ENCODE measurements at places on chromosomes 11 and 22.

- no peak for DNase-seq
Observed at GRCh38 chr11:5891216-5891800, 1.7 kb upstream of the OR52E5 start.

GRCh38 chr22:39242595-39243438, 2.0 kb downstream of the PDGFB start:
- no peak for DNase-seq

DNA sequence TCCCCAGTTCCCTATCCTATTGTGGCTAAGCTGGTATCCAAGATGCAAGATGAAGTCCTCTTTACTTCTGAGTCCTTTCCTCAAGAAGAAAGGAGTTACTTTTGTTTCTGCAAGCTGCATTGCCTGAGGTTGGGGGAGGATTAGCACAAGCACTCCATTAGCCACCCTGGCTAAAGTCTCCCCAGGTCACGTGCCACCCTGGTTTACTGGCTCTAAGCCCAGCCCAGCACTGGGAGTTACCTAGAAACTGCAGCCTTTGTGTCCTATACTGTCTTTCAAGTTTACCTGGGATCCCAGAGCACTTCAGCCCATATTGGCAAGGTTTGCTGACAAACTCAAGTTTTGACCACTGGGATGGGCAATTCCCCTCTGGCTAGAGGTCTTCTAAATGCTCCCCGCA, 78.4 kb upstream of the DBX1 start:
- DNase-seq, result no peak

GRCh38 chr11:124748100-124748418, 4.0 kb downstream of the VSIG2 start:
- DNase-seq, result no peak

GRCh38 chr11:65560555-65561418, 2.6 kb upstream of the LTBP3 start:
- peak; percentile 55 for DNase-seq

DNA sequence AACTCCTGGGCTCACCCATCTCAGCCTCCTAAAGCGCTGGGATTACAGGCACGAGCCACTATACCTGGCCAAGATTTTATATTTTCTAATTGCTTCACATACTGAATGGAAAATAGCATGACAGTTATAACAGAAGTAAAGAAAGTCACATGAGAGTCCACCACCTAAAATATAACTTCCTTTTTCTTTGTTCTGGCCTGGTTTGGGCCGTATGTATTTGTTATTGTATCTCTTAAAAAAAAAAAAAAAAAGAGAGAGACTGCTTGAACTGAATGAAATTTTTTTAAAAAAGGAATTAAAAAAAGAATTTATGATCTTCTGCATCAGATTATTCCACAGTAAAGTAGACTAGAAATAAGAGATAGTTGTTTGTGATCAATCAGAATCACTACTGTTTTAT, 86.0 kb upstream of the GRIK4 start:
- DNase-seq, result no peak

GRCh38 chr11:109956124-109956793, 136.9 kb upstream of the ZC3H12C start:
- DNase-seq, result no peak

- DNase-seq, result no peak
Observed at GRCh38 chr11:95680169-95680929, 109.2 kb downstream of the FAM76B start.

DNA sequence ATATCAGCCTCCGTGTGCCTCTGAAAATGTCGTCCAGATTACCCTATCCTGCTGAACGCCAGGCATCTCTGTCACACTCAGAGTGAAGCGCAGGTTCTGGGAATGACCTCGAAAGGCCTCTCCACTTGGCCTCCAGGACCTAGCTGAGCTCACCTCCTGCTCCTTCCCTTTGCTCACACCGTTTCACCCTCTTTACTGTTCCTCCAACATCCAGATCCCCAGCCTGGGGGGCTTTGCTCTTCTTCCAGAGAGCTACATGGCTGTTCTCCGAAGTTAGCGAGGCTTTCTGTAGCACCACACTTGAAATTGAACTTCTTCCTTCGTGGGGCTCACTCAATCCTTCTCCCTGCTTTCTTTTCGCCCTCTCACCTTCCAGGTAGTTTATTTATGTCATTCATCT, 27.9 kb downstream of the GLB1L2 start:
- no peak for DNase-seq

DNA sequence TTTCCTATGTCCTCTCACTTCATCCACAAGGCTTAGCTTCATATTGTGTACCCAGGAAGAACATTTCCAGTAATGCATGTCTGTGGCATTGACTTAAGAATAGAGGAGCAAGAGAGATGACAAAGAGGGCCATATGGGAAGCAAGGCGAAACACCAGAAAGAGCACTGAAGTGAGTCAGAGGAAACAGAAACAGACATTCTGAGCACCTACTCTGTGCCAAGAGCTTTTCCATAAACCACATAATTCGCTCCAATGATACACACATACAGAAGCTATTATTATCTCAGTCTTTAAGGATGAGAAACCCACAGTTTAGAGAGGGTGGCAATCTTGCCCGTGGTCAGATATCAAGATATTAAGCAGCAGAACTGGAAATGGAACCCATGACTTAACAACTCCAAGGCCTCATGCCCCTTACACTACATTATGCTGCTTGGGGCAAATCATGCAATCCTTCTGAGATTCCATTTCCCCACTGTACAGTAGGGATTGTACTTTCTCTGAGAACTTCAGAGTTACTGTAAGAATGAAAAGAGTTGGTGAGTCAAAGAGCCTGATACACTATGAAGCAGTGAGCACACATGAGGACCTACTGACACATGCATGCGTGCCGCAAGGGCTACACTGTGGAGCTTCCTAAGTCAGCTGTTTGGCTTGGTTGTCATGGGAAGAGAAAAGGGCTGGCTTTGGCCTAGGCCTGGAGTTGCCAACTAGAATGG, 126.6 kb downstream of the KCNC1 start:
- DNase-seq, result no peak

DNA sequence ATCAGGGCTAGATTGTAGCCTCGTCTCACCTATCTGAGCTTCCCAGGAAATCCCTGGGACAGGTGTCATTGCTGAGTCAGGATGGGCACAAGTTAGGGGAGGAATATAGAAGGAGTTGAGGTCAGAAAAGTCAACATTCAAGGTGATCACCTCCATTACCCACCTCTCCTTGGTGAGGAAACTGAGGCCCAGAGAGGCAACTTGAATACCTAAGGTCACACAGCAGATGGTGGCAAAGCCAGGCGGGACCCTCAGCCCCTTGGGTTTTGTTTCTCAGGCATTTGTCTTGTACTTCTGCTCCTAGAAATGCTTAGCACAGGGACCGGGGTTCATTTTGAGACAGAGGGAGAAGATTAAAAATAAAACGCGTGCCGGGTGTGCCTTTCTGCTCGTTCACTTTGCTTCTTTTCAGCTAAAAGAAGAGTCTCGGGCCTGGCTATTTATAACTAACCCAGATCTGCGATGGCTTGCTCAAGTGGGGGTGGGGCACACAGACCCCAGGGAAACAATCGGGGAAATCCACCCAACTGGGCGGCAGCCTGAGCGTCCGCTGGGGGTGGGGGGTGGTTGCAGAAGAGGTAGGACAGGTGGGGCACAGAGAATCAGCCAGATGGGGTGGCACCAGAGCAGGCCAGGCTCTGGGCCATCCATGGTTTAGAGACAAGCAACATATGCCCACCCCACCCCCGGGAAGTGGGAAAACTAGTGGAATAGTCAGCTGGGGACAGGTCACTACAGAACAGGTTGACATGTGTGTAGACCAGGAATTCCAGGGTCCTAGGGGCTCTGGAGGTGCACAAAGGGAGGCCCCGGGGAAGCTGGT, 3.9 kb upstream of the GNAZ start:
- no peak for DNase-seq

DNA sequence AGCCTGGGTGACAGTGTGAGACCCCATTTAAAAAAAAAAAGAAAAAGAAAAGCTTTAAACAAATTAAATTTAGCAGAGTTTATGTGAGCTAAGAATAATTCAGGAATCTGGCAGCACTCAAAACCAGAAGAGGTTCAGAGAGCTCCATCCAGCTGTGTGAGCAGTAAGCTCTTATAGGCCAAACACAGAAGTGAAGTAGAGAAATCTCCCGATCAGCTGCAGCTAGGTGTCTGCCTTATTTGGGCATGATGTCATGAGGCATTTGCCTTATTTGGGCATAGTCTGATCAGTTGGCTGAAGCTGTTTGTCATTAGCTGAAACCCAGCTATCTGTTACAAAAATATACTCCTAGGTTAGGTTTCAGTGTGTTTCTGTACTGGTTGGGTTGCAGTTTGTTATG, 8.2 kb downstream of the MS4A15 start:
- DNase-seq, result no peak

- no peak for DNase-seq
Observed at GRCh38 chr22:28893810-28894209, 10.4 kb downstream of the ZNRF3 start.

DNA sequence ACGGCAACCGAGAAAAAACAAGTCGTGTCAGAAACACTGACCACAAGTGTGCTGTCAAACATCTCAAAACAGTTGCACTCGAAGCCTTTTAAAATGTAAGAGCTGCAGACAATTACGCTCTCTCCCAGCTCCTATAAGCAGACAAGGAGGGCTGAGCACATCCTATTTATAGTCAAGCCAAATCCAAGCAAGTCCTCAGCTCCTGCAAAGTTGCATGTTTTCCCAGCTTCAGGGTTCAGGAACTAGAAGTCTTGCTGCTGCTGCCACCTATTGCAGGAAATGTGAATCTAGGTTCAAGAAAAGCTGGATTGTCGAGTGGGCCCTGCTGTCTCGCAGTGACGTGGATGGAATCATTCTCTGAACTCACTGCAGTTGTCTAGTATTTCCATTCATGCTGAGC, 15.5 kb downstream of the EFCAB6 start:
- DNase-seq, result no peak

- DNase-seq, result no peak
Observed at GRCh38 chr22:46065691-46066454, 84.5 kb upstream of the PPARA start.

DNA sequence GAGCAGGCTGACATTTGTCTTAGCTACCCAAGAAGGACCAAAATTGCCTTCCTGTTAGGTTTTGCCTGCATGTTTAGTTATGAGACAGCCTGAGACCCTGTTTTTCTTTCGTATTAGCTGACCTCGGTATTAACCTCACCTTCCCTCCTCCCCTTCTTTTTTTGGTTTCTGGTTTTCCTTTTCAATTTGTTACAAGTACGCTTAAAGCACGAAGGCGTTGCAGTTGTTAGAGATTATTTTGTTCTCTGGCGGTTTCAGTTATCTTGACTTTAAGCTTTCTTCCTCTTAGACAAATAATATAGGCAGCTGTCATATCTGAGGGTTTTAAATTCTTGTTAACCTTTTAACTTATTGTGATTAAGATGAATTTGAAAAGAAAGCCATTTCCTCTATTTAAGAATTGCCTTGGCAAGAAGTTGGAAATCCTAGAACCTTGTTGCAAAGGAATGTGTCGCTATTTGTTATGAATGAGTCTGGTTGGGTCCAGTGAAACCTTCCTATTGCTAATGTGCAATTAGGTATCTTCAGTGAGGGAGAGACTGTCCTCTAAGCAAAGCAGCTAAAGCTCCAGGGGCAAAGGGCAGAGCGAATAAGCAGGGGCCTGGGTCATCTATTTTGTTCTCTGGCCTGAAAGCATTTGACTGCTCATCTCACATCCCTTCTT, 45.7 kb downstream of the PACS1 start:
- DNase-seq, result no peak

GRCh38 chr11:47983464-47984397, 3.4 kb downstream of the PTPRJ start:
- no peak for DNase-seq

- DNase-seq, result no peak
Observed at GRCh38 chr11:95387325-95387724, 156.3 kb upstream of the SESN3 start.

GRCh38 chr11:45730014-45730413, 64.6 kb upstream of the CHST1 start:
- no peak for DNase-seq
